ENCODE measurements at places on chromosomes 12 and 14. TPM values are rescaled to one million over a fixed set of nuclear protein-coding genes. Genes with fewer than 3 reads are reported as not detected.

GRCh38 chr14:21860172-21860571 is 186.6 kb upstream of the OR4E1 start:
- DNase-seq, result no peak

DNA sequence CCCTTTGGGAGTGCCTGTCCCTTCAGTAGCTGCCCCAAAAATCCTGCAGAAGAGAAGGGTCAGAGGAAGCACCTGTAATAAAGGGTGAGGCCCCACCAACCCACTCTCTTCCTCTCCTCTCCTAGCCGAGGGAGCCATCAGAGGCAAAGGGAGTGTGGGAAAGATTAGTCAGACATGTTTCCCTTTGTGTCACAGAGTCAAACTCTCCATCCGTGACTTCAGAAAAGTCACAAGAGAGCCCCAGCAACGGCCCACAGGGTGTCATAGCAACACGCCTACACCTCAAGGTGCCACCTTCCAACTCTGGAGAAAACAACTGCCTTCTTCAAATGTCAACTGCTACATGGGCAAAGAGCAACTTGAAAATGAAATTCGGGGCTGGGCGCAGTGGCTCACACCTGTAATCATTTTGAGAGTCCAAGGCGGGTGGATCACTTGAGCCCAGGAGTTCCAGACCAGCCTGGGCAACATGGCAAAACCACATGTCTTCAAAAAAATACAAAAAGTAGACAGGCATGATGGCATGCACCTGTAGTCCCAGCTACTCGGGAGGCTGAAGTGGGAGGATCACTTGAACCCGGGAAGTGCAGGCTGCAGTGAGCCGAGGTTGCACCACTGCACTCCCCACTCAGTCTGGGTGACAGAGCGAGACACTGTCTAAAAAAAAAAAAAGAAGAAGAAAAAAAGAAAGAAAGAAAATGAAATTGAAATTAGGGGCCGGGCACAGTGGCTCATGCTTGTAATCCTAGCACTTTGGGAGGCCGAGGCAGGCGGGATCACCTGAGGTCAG is 17.7 kb upstream of the CD27 start:
- DNase-seq, result no peak

DNA sequence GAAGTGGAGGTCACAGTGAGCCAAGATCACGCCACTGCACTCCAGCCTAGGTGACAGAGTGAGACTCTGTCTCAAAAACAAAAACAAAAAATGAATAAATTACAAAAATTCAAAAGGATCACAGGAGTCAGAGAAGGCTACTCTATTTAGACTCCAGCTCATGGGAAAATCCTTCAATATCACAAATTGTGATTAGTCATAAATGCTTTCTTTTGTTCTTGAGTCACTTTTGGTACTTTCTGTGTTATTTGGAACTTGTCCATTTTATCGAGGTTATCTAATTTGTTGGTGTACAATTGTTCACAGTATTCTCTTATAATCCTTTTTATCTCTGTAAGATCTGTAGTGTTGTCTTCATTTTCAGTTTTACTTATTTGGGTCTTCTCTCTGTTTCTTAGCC is 18.9 kb downstream of the ALDH2 start:
- no peak for DNase-seq

DNA sequence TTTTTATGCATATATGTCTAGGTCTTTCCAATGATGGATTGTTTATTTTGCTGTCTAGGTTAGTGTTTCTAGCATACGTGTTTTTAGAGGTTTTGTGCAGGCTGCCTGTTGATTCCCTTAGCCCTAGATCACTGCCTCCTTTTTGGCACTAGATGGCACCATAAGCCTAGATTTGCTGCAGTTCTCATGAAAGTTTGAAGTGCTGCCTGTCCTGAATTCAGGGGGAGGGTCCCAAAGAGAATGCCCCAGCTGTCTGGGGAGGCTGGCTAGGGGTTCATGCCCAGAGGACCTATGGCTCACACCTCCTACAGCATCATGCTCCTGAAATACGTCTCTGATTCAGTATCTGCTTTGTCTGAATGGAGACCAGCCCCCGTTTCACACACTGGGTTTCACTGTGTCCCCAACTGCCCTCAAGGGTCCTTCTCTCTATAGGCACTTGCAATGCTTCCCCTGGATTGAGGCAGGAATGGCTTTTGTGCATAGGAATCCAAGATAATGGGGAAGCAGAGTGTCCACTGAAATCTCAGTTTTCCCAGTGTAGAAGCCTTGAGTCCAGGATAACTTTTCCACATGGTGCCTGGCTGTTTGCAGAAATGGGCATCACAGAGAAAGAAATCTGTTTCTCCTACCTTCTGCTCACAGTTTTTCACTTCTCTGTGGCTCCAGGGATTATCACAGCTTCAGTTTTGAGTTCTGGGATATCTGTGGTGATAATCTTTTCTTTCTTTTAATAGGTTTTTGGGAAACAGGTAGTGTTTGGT is 14.2 kb upstream of the TXNRD1 start:
- DNase-seq, result no peak

- no peak for DNase-seq
These were observed 267.9 kb downstream of the TMEM132C start for GRCh38 chr12:128534906-128535305.

- no peak for DNase-seq
These were observed at the start of gene ASB2 for GRCh38 chr14:93976477-93977057. Gene ASB2 (minus strand): TSS chr14:93976570. CDS start chr14:93964539, 12,031 bp downstream.

DNA sequence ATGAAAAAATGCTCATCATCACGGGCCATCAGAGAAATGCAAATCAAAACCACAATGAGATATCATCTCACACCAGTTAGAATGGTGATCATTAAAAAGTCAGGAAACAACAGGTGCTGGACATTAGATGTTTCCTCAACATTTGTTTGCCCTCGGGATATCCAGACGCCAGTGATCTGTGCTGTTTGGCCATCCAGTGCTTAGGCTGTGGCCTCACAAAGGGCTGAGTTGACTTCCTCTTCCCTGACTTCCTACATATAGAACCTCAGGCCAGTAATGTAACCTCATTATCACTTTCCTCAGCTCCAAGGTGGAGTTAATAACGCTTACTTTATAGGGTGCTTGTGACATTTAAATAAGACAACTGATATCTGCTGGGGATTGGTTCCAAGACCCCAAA is 51.8 kb downstream of the SLC15A5 start:
- no peak for DNase-seq

The EIF5 gene
- total RNA-seq, result 89.2 TPM

The FAM90A1 gene
- total RNA-seq, result not detected

Data from thoracic aorta (tissue), 2 donors.